Pancreas (tissue), 10 donors: ENCODE measurements at places on chromosomes 3 and 15. TPM values are rescaled to one million over a fixed set of nuclear protein-coding genes. Genes with fewer than 3 reads are reported as not detected.

GRCh38 chr3:53346514-53346913, 829 bp downstream of the DCP1A start:
- no peaks in the 10 kb centered on the region for H3K27me3 ChIP-seq
- H3K36me3 ChIP-seq, result peaks cover 18% of the 10 kb centered on the region
- peak overlapping the region; percentile 92 for H3K27ac ChIP-seq
- H3K4me3 ChIP-seq, result peak overlapping the region; percentile 54
- H3K4me1 ChIP-seq, result peaks cover 23% of the 10 kb centered on the region

DNA sequence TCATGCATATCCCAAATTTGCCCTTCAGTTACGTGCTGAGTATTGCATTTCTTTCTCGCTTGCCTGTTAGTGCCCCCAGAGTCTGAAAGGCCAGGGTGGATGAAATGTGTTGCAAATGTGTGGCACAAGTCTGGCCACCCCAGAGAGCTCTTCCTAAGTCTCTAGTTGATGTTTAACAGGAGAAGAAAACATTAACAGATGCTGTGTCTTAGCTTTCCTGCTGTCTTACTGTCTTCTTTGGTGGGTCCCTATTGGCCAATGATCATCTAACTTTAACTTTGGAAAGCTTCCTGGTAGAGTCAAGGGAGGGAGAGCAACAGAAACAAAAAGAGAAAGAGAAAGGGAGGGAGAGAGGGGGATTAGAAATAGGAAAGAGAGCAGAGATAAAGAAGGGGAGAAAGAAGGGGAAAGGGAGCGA, 76.7 kb upstream of the P3H2 start:
- no peak for DNase-seq
- no peak overlapping the region for H3K4me3 ChIP-seq
- no peaks in the 10 kb centered on the region for H3K36me3 ChIP-seq
- no peaks in the 10 kb centered on the region for H3K27me3 ChIP-seq

The CNTN3 gene
- 1.6 TPM for total RNA-seq

GRCh38 chr3:121152573-121152972, 244.6 kb downstream of the STXBP5L start:
- H3K27ac ChIP-seq, result no peak overlapping the region
- no peak for DNase-seq
- H3K27me3 ChIP-seq, result no peaks in the 10 kb centered on the region
- no peaks in the 10 kb centered on the region for H3K36me3 ChIP-seq
- no peak overlapping the region for H3K4me3 ChIP-seq

- no peaks in the 10 kb centered on the region for H3K27me3 ChIP-seq
- no peak overlapping the region for H3K4me3 ChIP-seq
- no peaks in the 10 kb centered on the region for H3K4me1 ChIP-seq
- no peak overlapping the region for H3K27ac ChIP-seq
- H3K36me3 ChIP-seq, result no peaks in the 10 kb centered on the region
Measured at GRCh38 chr3:126509597-126510307, 7.8 kb downstream of the UROC1 start.

- peaks cover 4% of the 10 kb centered on the region for H3K4me1 ChIP-seq
- H3K4me3 ChIP-seq, result no peak overlapping the region
- H3K27me3 ChIP-seq, result no peaks in the 10 kb centered on the region
- no peak overlapping the region for H3K27ac ChIP-seq
- peaks cover under 1% of the 10 kb centered on the region for H3K36me3 ChIP-seq
Measured at GRCh38 chr3:134483195-134483900, 2.4 kb downstream of the ANAPC13 start.

The RASGRF1 gene
- total RNA-seq, result 2.9 TPM

GRCh38 chr3:197001972-197002700, 27.5 kb downstream of the MELTF start:
- H3K27ac ChIP-seq, result peak overlapping the region; percentile 64
- DNase-seq, result no peak
- peaks cover 2% of the 10 kb centered on the region for H3K4me1 ChIP-seq
- no peaks in the 10 kb centered on the region for H3K36me3 ChIP-seq

The ACTC1 gene
- total RNA-seq, result 5.2 TPM

The KAT2B gene
- total RNA-seq, result 21.6 TPM

GRCh38 chr15:72958634-72959033, 93.6 kb upstream of the NEO1 start:
- DNase-seq, result no peak
- no peaks in the 10 kb centered on the region for H3K27me3 ChIP-seq
- no peak overlapping the region for H3K4me3 ChIP-seq
- H3K27ac ChIP-seq, result no peak overlapping the region

- no peak overlapping the region for H3K27ac ChIP-seq
- H3K4me3 ChIP-seq, result no peak overlapping the region
- no peak for DNase-seq
- no peaks in the 10 kb centered on the region for H3K4me1 ChIP-seq
Measured at GRCh38 chr3:175270198-175270837, 411.2 kb downstream of the NAALADL2 start.

- H3K27ac ChIP-seq, result no peak overlapping the region
- H3K36me3 ChIP-seq, result no peaks in the 10 kb centered on the region
- no peak for DNase-seq
- no peaks in the 10 kb centered on the region for H3K27me3 ChIP-seq
Measured at GRCh38 chr3:157086060-157086750, 73.7 kb downstream of the CCNL1 start.

GRCh38 chr3:88362428-88362827, 212.7 kb downstream of the C3orf38 start:
- H3K4me3 ChIP-seq, result no peak overlapping the region
- no peaks in the 10 kb centered on the region for H3K27me3 ChIP-seq
- no peaks in the 10 kb centered on the region for H3K4me1 ChIP-seq
- DNase-seq, result no peak
- H3K36me3 ChIP-seq, result no peaks in the 10 kb centered on the region

The CTXND1 gene
- 0.94 TPM for total RNA-seq

DNA sequence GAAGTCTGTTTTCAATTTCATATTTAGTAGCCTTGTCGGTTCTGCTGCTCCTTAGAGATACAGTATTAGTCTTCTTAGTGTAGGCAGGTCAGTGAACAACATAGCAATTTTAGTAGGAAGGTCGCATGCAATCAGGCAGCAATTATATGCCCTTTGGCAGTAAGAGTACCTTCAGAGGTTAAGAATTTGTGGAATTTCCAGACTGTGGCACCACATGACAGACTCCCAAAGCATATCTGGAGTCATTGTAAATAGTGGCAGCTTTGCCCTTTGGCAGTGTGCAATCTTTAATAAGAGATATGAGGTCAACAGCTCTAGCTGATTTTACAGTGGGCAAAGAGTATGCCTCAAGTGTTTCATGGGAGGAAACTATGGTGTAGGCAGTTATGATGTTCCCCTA, 1532.5 kb upstream of the CADM2 start:
- no peak overlapping the region for H3K4me3 ChIP-seq
- no peak for DNase-seq
- no peaks in the 10 kb centered on the region for H3K36me3 ChIP-seq
- H3K4me1 ChIP-seq, result no peaks in the 10 kb centered on the region
- H3K27me3 ChIP-seq, result no peaks in the 10 kb centered on the region

DNA sequence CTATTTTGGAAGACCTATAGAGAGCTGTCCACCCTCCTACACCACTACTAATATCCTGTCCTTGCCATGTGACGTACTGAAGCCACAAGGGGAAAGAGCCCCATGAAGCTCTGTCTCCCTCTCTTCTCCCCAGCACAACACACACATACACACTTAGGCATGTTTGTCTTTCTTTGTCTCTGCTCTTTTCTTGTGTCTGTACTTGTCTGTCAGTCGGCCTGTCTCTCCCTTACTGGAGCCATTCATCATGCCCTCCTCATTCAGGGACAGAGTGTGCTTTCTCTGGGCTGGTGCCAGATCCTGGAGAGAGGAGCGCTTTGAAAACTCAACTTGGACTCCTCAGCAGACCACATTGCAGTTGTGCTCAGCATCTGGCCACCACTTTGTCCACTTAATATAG, 47.6 kb downstream of the PSMD6 start:
- peak overlapping the region; percentile 86 for H3K27ac ChIP-seq
- H3K4me3 ChIP-seq, result no peak overlapping the region
- no peak for DNase-seq
- no peaks in the 10 kb centered on the region for H3K36me3 ChIP-seq
- peaks cover 35% of the 10 kb centered on the region for H3K4me1 ChIP-seq

DNA sequence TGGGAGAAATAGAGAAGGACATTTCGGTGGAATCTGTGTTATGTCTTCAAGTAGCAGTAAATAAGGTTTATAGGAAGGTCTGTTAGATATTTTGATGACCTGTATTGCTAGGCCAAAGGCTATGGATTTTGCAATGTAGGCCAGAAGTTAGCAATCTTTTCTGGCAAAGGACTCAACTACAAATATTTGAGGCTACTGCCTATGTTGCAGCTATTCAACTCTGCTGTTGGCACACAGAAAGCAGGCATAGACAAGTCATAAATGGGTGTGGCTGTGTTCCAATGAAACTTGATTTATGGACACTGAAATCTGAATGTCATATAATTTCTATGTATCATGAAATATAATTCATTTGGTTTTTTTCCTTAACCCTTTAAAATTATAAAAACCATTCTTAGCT, 438.7 kb upstream of the C2CD4B start:
- H3K27ac ChIP-seq, result no peak overlapping the region
- no peak for DNase-seq
- no peaks in the 10 kb centered on the region for H3K27me3 ChIP-seq
- H3K4me3 ChIP-seq, result no peak overlapping the region

- no peak for DNase-seq
- no peaks in the 10 kb centered on the region for H3K4me1 ChIP-seq
- H3K27me3 ChIP-seq, result no peaks in the 10 kb centered on the region
Measured at GRCh38 chr3:99562138-99562537, 76.3 kb upstream of the COL8A1 start.

GRCh38 chr3:195162033-195162669, 108.8 kb downstream of the XXYLT1 start:
- H3K36me3 ChIP-seq, result no peaks in the 10 kb centered on the region
- peaks cover 3% of the 10 kb centered on the region for H3K4me1 ChIP-seq
- peak overlapping the region; percentile 20 for H3K27ac ChIP-seq
- no peaks in the 10 kb centered on the region for H3K27me3 ChIP-seq

The MINAR1 gene
- total RNA-seq, result 2.7 TPM
